ENCODE measurements at places on chromosomes 6 and 20.

DNA sequence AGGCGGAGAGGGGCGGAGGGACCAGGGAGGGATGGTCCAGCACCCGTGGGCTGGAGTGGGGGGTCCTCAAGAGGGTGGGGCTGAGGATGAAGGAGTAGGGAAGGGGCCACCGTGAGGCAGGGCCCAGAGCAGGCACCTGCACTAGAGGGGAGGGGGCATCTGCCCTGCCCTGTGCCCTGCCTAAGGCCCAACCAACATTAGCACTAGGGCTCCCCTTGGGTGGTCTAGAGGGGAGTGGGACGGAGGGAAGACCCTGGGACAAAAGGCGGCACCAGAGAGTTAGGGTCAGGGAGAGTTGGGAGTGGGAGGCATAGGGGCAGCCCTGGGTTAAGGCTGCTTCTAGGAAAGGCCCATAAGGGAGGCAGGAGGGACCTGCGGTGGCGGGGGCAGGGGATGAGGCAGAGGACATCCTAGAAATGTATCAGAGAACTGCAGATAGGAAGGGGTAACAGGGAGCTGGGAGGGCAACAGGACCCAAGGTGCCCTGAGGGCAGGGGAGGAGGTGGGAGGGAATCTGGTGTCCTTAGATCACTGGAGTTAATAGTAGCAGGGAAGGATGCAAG lies 24.5 kb downstream of the HLA-F start:
- no peak for DNase-seq

- no peak for DNase-seq
Observed at GRCh38 chr6:128712898-128713297, 170.0 kb upstream of the LAMA2 start.

DNA sequence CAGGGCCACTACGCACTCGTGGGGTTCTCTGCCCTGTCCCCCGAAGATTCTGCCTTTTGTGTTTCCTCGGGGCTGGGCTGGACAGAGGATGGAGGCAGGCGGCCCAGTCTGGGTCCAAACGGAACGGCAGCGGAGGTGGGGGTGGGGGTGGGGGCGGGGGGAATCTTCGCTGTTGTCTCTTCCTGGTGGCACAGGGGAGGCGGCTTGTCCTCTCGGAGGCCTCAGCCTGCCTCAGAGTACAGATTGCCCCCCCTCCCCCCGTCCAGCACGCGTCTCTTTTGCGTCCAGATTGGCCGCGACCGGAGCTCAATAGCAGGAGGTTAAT lies 1.4 kb upstream of the INSM1 start:
- DNase-seq = no peak

DNA sequence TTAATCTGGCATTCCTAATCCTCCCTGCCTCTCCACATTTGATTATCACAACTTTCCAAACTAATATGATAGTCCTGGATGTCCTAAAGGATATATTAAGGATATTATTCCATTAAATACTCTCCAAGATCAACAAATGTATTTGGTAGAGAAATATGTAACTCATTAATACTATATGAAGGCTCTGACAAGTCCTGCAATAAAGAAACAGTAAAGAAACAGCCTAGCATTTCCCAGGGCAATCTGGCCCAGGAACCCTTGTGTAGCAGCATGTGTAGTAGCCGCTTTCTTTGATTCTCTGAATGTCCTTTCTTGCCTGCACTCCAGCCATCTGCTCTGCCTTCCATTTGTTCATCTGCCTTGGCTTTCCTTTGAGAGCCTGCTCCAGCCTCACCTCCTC lies 23.7 kb downstream of the TRAM2 start:
- DNase-seq = no peak

DNA sequence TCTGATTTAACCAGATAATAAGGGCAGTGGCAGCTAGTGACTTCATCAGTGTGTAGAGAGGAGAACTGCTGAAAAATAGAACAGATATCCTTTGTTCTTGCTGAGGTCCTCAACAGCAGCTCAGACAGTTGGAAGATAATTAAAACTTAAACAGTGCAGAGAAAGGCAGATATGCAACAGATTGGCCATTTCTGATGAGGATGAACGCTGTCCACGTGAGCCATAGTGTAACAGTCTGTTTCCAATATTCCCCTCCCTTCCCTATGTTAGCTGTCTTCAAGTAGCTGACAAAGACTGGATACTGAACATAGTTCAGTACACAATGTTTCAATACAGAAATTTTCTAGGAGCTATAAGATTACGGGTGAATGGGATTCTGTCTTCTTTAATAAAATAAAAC lies 291.4 kb downstream of the BTBD9 start:
- no peak for DNase-seq

DNA sequence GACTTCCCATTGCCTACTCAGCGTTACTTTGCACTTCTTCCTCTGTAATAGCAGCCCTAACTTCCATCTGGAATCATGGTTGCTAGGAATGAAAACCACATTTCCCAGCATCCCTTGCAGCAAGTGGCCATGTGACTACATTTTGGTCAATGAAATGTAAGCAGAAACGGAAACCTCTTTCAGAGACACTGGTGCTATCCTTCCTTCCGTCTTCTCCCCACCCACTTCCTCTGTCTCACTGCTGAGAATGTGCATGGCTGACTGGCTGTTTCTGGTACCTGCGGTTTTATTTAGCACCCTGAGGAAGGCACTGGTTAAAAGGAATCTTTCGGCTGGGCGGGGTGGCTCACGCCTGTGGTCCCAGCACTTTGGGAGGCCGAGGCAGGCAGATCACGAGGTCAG lies 107.4 kb downstream of the SCML4 start:
- no peak for DNase-seq

DNA sequence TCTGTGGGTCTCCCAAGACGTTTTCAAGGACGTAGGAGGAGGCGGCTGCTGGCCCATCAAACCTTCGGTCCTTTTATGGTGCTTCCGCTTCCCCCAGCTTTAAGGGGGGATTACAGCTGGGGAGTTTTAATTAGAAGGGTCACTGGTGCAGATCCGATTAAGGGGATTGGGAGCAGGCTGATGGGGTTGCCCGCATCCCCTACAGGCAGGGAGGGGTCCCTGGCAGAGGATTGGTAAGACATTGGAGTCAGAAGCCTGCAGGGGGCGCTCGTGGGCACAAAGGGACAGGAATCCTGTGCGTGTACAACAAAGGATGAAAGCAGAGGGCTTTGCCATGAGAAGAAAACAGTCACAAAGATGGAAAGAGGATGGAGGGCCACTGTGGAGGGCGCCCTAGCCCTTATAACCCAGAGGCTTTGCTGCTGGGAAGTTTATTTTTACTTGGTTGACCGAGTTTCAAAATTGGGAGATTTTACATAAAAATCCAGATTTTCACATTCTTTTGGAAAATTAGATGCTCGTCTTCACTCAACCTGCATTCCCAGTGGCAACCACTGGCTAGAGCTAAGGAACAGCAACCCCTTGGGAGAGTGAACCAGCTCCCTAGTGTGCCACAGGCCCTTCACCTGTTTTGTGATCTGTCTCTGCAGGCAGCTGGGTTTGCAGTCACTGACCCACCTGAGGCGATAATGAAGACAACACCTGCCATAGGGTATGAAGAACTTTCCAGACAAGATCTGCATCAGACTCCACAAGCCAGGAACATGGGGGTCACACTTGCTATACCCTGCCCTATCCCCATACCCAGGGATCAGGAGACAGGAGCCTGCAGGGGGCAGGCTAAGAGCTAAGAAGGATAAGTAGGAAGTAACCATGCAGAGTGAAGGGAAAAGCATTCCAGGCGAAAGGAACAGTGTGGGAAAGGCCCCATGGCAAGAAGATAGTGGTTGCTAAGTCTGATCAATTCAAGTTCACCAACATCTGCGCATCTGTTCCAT lies 97.7 kb downstream of the KCNB1 start:
- DNase-seq = no peak

GRCh38 chr6:32050562-32050961 lies 12.3 kb downstream of the CYP21A2 start:
- DNase-seq = no peak

DNA sequence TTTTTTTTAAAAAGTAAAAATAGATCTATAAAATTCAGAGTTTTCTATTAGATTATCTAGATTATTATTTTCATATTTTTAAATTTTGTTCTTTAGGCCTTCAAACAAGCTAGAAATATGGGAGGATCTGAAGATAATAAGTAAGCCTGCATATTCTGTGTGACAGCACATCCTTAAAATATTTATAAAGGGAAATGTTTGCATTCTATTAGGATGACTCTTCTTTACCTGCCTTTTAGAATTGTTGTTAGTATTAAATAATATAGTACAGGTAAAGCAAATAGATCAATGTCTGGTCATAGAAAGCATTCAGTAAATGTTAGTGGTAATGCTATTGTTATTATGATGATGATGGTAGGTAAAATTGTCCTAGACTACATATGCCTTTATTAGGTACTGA lies 17.4 kb downstream of the PEX3 start:
- DNase-seq = no peak

DNA sequence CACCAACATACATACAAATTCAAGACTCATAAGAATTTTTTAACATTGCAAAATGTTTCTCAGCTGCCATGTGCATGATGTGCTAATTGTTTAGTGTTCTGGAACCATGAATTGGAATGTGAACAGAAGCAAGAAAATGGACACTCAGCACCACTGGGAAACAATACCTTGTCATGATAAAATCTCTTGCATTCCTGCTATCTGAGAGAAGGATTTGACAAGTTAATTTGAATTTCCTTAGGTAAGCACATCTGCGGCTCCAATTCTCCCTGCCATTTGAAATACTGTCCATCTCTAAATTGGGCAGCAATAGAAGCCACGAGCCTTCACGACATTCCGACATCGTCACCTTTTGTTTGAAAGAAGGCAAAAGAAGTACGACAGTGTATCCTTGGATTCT lies 1104.6 kb upstream of the MAP3K7 start:
- no peak for DNase-seq

GRCh38 chr20:47040506-47041125 lies 146.0 kb downstream of the EYA2 start:
- DNase-seq = no peak

DNA sequence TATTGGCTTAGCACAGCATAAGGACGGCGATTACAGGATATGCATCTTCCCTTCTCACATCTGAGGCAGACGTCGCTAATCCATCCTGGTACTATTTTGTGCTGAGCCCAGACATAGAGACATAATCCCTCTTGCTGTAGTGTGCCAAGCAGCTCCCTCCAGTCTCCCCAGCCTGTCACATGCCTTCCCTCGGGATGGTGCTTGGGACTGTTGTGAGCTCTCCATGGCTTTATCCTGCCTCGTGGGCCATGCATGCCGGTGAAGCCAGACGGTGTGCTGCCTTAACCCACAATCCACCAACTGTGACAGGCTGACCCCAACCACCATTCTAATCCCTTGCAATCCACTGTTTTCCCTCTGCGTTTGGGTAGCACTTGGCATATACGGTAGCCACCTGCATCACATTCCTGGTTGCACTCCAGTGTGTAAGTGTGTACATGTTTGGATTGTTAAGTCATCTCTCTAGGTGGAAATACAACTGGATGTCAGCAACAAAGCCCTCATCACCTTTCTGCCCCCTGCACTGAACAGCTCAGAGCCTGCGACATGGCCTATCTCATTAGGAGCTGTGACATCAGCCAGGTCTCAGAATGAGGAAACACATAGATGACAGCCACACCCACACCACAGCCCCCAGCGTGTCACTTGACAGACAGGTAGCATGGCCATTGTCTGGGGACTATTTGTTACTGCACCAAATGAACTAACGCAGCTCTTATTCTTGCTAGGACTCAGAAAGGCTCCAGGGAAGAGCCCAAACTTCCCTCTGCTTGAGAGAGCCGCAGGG lies 374.8 kb upstream of the CDH4 start:
- DNase-seq = no peak

- DNase-seq = peak; percentile 80
Observed at GRCh38 chr6:149964308-149965193, 808 bp downstream of the ULBP1 start.

- DNase-seq = no peak
Observed at GRCh38 chr6:147869201-147869600, 360.7 kb downstream of the SAMD5 start.

- no peak for DNase-seq
Observed at GRCh38 chr6:22026164-22026678, 270.6 kb downstream of the PRL start.

GRCh38 chr20:4578375-4578774 lies 143.3 kb upstream of the PRND start:
- DNase-seq = no peak

DNA sequence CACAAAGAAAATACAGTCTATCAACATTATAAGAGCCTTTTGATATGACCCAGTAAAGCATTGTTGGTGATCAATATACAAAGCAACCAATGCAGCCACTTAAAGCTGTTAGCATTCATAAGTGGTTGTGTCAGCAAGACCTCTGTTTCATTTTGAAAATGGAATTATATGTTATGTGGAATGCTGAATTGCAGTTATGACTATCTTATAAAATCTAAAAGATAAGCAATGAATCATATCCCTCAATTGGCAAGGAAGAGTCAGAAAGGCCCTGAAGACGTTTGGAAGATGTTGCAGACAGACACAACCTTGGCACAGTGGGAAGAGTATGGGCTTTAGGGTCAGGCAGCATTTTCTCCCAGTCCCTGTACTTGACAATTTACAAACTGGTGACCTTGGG lies 93.8 kb upstream of the RNF217 start:
- DNase-seq = no peak

- no peak for DNase-seq
Observed at GRCh38 chr6:85403331-85404015, 46.4 kb upstream of the NT5E start.

- no peak for DNase-seq
Observed at GRCh38 chr6:43728586-43728985, 41.0 kb upstream of the MRPS18A start.

DNA sequence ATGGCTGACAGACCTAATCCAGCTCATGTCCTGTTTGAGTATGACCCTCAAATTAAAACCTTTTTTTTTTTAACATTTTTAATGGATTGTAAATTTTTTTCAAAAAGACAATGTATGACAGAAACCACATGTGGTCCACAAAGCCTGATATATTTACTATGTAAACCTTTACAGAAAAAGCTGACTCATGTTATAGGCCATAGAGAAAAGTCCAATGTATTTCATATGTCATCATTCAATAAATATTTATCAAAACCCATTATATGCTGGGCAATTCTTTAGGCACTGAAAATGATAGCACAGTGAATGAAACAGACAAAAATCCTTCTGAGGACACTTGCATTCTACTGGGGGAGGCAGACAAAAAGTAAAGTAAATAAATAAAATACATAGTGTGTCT lies 826.2 kb upstream of the FLRT3 start:
- DNase-seq = no peak

GRCh38 chr6:45781890-45782289 lies 233.8 kb downstream of the CLIC5 start:
- no peak for DNase-seq

- DNase-seq = no peak
Observed at GRCh38 chr6:147283460-147283859, 79.2 kb downstream of the STXBP5 start.

- no peak for DNase-seq
Observed at GRCh38 chr6:157273756-157274470, 49.4 kb downstream of the TMEM242 start.

DNA sequence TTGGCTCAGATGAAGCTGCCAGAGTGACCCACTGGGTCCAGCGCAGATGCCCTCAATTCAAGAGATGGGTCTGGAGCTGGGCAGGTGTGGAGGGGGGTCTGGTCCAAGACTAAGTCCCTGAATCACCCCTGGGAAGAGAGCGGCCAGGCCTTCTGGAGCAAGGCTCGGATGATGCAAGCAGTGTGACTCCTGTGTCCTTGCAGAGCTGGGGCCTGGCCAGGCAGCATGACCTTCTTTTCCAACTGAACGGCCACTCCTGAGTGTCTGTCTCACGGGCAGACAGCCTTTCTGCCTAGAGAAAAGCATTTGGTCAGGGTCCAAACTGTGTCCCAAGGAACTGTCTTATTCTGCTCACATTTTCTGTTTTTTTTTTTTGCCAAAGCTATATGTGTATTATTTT lies 42.6 kb upstream of the FNDC1 start:
- DNase-seq = no peak
